ENCODE measurements at places on chromosomes 5 and 9.

DNA sequence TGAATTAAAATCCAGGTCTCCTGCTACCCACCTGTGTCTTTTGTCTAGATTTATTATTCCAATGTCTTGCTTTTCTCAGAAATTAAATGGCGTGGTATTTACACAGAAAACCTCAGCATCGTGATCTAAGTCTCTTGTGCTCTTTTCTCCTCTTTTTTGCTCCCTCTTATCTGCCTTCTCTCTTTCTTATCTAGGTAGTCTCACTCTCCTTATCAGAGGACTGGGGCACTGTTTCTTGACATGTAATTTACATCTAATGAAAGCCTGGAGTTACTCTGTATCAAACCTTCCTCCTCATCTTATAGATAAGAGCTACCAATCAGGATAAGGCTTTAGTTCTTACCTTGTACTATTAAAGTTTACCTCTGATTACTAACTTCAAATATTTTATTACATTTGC lies 933.8 kb downstream of the TLE1 start:
- no peak for DNase-seq

- DNase-seq, result no peak
Observed at GRCh38 chr5:133995883-133996563, 8.8 kb downstream of the VDAC1 start.

- DNase-seq, result no peak
Observed at GRCh38 chr9:87959916-87960581, 14.3 kb downstream of the CDK20 start.

GRCh38 chr5:126647071-126647470 lies 46.3 kb downstream of the PHAX start:
- DNase-seq, result no peak

GRCh38 chr5:91103353-91104061 lies 279.6 kb downstream of the ARRDC3 start:
- DNase-seq, result no peak

DNA sequence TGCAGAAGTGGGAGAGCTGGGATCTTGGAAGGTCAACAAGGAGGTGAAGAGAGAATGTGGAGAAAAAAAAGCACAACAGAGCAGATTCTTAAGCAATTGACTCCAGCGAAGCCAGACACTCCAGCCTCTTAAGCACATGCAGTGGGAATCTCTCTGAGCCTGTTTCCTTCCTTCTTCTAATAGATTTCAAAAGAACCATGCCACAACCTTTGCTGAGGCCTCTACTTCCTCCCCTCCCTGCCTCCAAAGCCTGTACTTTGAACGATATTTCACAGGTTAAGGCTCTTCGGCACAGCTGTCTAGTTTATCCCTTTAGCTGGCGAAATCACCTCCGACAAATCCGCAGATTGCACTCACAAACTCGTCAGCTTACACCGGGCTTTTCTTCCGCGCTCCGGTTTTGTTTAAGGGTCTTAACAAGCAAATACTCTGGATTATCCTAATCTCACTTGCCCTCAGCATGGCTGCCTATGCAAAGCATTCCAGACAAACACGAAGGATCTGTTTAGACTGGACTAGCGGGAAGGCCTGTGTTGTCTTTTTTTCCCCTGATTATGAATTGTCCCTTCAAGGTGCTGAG lies 211.6 kb upstream of the PANK3 start:
- DNase-seq, result no peak

DNA sequence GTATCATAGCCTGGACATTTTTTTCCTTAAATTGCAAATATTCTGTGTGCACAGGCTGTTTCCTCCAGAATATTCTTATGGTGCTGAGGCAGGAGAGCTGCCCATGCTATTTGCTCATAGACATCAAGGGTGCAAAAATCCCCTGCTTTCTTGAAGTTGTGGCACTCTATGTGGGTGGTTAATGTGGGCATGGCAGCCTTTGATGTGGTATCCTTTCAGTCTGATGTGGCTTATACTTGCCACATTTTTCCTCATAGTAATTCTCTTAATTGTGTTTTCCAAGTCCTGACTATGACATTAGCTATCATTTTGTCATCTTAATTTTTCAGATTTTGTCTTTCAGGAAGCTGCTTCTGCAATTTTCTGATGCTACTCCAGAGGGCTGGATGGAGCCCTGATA lies 353.3 kb downstream of the YTHDC2 start:
- DNase-seq, result no peak

- no peak for DNase-seq
Observed at GRCh38 chr9:72401396-72401795, 36.4 kb upstream of the ZFAND5 start.
